ENCODE measurements at places on chromosomes 4 and X. TPM values are rescaled to one million over a fixed set of nuclear protein-coding genes. Genes with fewer than 3 reads are reported as not detected.

DNA sequence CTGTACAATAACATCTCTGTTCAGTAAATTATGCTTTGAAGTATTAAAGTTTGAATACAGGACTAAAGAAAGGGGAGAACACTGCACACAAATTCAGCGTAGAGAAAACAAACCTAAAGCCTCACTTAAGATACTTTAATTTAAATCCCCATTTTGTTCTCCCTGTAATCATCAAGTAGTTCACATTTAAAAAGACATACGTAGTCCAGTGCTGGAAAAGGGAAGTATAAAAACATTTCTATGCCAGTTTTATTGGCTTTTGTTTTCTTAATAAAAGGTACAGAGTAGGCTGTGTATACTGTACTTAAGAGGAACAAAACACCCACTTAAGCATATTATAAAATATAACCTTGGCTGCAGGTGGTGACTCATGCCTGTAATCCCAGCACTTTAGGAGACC lies 101.6 kb downstream of the FGF16 start:
- no peak for DNase-seq

DNA sequence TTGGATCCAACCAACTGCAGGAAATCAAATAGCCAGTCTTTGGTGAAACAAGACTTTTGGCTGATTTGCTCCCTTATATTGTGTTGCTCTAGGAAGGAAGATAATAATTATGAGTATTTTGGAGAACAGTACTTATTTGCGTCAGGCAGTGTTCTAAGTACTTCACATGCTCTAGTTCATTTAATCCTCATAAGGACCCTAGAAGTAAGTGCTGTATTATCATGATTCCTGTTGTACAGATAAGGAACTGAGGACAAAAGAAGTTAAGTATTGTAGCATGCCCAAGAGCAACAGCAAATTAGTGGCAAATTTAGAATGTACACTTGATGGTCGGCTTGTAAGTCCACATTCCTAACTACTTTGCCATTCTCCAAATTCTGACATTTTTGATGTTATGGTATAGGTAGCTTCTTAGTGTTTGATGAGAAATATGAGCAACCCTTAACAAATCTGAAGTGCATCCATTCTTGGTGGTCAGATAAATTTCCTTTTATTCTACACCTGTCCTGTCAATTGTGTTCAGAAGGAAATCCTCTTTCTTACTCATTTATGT lies 72.0 kb downstream of the SPRY1 start:
- DNase-seq: no peak

- no peak for DNase-seq
Measured at GRCh38 chr4:37924946-37925345, 34.1 kb downstream of the TBC1D1 start.

MAGEB18 gene
- not detected for polyA plus RNA-seq

GAGE12F gene
- polyA plus RNA-seq: not detected
